Type B pancreatic cell (in vitro differentiated cells): ENCODE measurements at places on chromosomes 3 and 15. TPM values are rescaled to one million over a fixed set of nuclear protein-coding genes. Genes with fewer than 3 reads are reported as not detected.
A peak's percentile ranks its signal among the peaks of the same experiment; 100 is the strongest.

The SEMA6D gene
- total RNA-seq = 11.3 and 22.2 TPM in 2 replicates

The TMED3 gene
- 87.6 and 208 TPM in 2 replicates for total RNA-seq

The MORC1 gene
- total RNA-seq = not detected in 2 replicates

The CPN2 gene
- not detected in 2 replicates for total RNA-seq

The DUOX2 gene
- total RNA-seq = 3.1 TPM in 2 replicates

The SEMA7A gene
- total RNA-seq = 6.3 and 11.2 TPM in 2 replicates

The RGMA gene
- 37.0 and 41.6 TPM in 2 replicates for total RNA-seq

The TMCO5A gene
- total RNA-seq = not detected in 2 replicates

The RBP2 gene
- 25.3 and 95.9 TPM in 2 replicates for total RNA-seq

- no peak for DNase-seq
Observed at GRCh38 chr15:95485367-95485766, 845.1 kb upstream of the NR2F2 start.

GRCh38 chr15:68541743-68542142 lies 37.0 kb upstream of the CORO2B start:
- no peak for DNase-seq

- DNase-seq = no peak
Observed at GRCh38 chr15:26084771-26085170, 221.6 kb upstream of the ATP10A start.

DNA sequence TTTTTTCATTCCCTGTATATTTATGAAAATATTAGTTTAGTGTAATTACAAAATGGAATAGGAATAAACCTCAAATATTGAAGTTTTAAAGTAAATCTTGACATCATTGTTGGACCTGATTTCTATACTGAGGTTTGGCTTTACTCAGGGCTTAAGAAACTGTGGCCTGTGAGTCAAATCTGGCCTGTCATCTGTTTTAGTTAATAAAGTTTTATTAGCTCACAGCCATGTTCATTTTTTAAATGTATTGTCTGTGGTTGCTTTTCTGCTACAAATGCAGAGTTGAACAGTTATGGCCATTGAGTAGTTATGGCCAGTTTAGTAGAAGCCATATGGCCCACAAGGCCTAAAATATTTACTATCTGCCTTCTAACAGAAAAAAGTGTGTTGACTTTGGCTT lies 80.7 kb downstream of the DIPK2A start:
- no peak for DNase-seq

DNA sequence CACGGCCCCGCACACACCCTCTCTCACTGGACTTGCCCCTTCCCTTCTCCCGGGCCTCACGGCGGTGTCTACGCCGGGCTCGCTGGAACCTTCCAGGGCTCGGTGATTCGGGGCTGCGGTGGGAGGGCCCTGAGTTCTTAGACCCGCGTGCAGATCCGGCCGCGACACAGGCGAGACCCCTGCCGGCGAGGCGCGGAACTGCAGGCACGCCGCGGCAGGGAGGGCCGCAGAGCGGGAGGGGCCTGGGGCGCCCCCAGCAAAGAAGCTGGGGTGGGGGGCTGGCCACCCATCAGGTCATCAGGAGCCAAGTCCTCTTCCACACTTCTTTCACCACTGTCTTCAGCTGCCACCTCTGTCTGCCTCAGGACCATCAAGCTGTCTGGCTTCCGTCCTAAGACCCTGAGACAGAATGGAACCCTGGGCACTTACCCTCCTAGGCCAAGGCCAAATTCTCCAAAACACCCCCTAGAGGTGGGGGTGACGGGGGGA lies 164.5 kb downstream of the XXYLT1 start:
- peak; percentile 82 for DNase-seq

- DNase-seq = no peak
Observed at GRCh38 chr3:57147071-57147470, 18.1 kb downstream of the IL17RD start.

DNA sequence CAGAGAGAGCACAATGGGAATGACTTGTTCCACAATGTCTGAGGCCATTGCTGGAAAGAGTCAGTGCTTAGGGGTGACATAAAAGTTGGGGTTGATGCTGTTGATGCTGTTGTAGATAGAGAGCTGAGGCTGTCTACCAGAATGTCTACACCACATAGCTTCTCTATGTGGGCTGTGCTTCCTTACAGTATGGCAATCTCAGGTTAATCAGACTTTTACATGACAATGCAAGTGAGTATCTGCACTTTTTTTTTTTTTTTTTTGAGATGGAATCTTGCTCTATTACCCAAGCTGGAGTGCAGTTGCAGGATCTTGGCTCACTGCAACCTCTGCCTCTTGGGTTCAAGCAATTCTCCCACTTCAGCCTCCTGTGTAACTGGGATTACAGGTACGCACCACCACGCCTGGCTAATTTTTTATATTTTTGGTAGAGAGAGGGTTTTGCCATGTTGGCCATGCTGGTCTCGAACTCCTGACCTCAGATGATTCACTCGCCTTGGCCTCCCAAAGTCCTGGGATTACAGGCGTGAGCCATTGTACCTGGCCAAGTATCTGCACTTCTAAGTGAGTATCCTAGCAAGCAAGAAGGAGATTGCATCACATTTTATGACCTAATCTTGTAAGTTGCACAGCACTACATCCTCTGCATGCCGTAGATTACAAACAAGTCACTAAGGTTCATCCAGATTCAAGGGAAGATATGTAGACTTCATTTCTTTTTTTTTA lies 28.7 kb downstream of the DLEC1 start:
- no peak for DNase-seq

GRCh38 chr15:73950831-73951561 lies 24.7 kb downstream of the LOXL1 start:
- peak; percentile 86 for DNase-seq

DNA sequence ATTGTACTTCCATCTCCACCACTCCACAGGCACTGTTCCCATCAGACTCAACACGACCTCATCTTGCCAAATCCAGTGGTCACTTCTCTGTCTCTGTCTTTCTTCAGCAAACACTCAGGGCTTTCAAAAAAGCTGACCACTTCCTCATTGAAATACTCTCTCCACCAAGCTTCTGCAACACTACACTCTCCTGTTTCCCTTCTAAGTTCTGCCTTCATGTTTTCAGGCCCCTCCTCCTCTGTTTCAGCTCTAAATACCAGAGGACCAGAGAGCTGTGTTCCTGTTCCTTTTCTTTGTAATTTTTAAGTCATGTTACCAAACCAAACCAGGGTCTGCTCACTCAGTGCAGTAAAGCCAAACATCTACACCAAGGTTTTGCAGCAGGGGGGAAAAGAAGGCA lies 33.8 kb upstream of the ACP3 start:
- DNase-seq = no peak

DNA sequence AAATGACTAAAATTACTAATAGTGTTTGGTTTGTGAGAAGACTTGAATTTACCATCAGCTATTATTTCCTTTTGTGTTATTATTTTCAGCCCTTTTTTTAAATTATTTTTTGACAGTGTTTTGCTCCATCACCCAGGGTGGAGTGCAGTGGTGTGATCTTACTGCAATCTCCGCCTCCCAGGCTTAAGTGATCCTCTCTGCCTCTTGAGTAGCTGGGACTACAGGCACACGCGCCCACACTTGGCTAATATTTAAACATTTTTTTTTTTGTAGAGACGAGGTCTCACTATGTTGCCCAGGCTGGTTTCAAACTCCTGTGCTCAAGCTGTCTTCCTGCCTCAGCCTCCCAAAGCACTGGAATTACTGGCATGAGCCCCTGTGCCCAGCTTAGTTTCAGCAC lies 31.7 kb upstream of the UTS2B start:
- DNase-seq = no peak

DNA sequence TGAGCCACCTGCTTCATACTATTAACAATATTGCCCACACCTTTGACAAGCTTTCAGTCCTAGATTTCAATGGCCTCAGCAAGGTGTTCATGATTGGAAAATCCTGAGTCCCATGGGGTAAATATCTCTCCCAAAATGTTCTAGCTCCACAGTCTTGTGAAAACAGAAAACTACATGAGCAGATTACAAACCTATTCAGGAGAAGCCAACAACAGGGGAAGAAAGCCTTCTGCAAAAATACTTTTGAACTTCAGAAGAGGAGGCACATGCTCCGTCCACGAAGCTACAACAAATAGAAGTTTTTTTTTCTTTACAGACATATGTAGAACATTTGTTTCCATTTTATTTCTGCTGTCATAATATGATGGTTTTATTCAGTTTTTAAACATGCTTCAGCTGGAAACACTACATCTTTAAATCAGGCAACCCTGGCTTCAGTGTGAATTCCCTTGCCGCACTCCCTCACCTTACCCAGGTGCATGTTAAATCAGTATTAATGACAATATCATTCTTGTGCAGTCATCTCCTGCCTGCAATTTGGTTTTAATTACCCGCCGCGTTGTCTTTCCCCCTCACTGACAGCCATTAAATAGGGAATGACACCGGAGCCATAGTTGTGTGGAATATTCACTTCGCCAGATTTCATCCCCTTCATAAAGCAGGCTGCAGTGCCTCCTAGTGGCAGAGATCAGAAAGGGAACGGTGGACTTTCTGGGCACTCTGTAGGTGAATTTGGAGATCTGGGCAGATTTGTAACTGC lies 725.5 kb upstream of the ARRDC4 start:
- no peak for DNase-seq

- DNase-seq = no peak
Observed at GRCh38 chr3:184827572-184827971, 15.6 kb downstream of the VPS8 start.

DNA sequence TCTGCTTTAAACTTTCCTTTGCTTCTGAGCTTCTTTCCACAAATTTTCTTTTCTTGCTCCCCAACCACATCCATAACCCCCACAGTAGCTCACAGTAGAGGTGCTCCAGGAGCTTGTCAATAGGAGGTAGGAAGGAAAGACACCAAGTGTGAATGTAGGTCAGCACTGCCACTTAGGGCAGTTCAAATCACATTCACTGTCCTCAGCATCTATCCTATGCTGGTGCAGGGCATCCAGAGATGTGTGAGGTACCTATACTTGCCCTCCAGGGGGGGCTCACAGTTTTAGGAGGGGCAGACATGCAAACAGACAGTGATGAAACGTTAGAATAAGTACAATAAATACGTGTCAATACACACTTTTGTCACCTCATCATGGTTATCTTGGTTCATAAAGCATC lies 1.5 kb upstream of the SPSB4 start:
- no peak for DNase-seq
